ENCODE measurements at places on chromosomes 2 and 18.

DNA sequence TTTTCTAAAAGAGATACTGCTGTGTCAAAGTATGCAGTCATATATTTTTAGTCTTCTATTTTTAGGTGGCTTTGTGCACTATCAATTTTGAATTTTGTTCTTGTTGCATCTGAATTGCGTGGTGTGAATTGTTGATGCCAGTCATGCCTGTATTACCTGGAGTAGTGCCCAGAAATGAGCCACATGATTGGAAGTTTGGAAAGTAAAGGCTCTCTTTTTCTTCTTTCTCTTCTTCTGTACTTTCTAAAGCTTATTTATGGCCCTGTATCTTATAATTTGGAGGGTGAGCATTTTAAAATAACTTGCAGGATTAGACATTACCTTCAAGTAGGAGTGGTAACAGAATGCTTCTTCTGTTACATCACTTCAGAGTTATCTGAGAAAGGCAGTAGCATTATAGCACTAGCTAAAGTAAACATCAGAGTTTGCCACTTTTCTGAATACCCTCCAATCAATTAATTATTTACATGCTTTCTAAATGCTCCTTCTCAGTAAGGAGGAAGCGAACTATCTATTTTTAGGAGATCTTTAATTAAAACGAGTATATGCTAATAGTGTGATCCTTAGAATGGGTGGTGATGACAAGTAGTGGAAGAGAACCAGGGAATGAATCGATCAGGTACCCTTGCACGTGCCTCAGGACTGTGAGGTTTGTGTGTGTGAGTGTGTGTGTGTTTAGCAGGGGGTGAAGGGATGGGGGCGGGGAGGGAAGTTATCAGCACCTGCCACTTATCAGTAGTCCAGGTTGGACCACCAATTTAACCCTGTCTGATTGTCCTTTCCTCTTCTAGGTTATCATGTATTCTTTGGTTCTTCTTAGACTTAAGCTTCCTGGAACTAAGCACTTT lies 112.5 kb downstream of the MAP3K20 start:
- DNase-seq = peak; percentile 61

DNA sequence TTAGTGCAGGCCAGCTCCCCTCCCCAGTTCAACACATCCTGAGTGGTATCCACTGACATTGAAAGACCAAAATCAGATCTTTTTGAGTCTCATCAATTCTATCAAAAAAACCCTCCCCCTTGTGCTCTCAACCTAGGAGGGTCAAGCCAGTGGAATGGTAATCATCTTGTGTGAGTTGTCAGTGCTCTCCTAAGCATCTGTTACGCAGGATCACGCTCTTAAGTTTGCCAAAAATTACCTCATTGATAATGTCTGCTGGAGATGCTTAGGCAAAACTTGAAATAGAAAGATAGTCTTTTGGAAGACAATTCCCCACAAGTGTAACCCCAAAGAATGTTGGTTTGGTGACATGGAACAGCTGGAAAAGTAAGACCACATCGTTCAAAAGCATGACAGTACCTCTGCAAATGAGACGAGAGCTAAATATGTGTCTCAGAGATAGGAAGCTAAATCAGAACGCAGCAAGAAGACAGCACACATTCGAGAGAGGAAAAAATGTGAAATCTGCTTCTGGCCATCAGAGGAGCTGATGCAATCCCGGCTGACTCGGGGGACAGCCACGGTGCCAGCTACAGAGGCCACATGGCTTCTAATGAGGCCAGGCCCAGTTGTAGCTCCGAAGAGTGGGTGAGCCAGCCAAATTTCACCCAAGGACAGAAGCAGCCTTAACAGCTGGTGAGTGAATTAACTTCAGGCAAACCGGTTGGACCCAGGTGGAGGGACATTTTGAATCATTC lies 753.9 kb downstream of the RNF144A start:
- no peak for DNase-seq

DNA sequence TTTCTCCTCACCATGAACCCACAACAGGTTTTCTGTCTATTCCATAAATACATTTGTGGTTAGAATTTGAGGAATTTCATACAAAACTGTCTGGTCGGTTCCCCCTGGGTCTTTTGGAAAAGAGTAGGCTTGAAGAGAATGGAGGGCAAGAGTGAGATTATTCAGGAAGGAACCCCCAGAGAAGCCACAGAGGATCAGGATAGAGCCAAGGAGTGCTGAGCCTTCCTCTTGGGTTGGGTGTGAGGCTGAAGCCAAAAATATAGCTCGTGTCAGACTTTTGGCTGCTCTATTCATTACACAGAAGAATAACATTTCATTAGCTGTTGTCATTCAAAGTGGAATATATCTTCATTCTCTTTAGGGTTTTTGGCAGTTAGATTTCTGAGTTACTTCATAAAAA lies 45.9 kb upstream of the YES1 start:
- no peak for DNase-seq

GRCh38 chr2:68663371-68664156 lies 20.2 kb downstream of the PROKR1 start:
- DNase-seq = no peak

GRCh38 chr2:116669782-116670181 lies 1144.7 kb upstream of the DDX18 start:
- DNase-seq = no peak

DNA sequence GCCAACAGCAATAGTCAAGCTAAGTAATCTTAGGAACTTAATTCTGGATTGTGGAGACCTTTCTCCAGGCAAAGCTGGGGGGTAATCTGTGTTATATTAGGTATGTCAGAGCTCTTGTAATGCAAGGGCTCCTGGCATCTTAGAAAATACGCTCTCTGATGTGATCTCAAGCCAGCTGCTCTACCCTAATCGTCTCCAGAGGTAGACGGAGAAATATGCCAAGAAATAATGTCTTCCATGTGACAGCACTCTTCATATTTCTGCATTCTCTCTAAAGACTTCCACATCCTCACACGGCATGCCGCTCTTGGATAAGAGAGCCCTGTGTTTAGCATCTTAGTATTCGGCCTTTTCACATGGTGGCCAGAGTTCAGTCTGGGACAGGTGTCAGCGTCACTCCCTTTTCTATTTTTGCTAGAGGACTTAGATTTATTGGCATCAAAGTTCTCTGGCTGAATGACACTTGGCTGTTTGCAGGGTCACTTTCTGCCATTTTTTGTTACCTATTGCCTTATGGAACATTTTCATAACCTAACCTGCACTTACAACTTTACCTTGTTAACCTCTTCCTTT lies 25.2 kb downstream of the CAPN13 start:
- DNase-seq = no peak

DNA sequence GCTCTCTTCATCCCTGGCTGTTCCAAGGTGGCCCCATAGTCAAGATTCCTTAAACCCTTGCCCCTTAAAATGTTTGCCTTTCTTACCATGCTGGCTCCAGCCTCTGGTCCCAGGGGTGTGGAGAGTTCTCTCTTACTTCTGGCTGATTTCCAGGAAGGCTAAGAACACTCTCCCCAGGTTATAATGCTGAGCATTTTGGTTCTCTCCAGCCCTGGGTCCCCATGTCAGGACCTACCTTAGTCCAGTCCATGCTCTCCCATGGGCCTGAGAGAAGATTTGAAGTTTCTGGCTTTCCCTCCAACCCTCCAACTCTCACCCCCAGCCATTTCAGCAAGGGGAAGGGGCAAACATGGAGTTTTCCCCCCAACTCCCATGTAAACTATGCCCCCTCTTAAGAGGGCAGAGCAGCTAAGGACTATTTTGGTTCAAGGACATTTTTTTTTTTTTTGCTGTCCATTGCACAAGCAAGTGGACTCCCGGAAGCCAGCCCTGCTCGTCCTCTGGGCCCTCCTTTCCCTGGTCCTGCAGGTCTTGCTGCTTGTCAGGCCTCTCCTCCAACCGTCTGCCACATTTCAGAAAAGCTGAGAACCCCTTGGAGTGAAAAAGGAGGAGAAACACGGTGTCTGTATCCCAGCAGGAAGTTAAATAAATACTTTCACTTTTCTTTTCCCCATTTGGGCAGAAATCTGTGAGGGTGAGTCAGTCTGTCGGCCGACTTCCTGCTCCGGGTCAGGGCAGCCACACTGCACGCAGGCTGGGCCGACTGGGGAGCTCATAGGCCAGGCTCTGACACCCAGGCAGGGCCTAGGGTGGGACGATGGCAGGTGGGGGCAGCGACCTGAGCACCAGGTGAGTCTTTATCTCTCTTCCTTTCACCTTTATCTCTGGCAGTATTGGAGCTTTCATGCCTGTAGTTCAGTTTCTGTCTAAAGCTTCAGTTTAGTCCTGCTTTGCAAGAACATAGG lies at the start of gene SP140L:
Gene SP140L (plus strand): TSS at position 741 of the 965 bp plus-strand sequence. CDS start 77 bp downstream, at position 818.
- DNase-seq = peak; percentile 87

GRCh38 chr18:78716022-78716421 lies 263.6 kb upstream of the SALL3 start:
- DNase-seq = no peak

- DNase-seq = no peak
Measured at GRCh38 chr18:12722731-12723130, 19.9 kb downstream of the PSMG2 start.

GRCh38 chr2:202771741-202772460 lies 99.7 kb downstream of the ICA1L start:
- DNase-seq = no peak

- DNase-seq = peak; percentile 98
Measured at GRCh38 chr18:58223717-58224424, 179.8 kb downstream of the NEDD4L start.

GRCh38 chr2:118661179-118661578 lies 186.3 kb downstream of the EN1 start:
- DNase-seq = no peak

GRCh38 chr2:128560718-128561117 lies 242.1 kb upstream of the HS6ST1 start:
- DNase-seq = no peak

GRCh38 chr2:124649001-124649400 lies 623.9 kb downstream of the CNTNAP5 start:
- no peak for DNase-seq

DNA sequence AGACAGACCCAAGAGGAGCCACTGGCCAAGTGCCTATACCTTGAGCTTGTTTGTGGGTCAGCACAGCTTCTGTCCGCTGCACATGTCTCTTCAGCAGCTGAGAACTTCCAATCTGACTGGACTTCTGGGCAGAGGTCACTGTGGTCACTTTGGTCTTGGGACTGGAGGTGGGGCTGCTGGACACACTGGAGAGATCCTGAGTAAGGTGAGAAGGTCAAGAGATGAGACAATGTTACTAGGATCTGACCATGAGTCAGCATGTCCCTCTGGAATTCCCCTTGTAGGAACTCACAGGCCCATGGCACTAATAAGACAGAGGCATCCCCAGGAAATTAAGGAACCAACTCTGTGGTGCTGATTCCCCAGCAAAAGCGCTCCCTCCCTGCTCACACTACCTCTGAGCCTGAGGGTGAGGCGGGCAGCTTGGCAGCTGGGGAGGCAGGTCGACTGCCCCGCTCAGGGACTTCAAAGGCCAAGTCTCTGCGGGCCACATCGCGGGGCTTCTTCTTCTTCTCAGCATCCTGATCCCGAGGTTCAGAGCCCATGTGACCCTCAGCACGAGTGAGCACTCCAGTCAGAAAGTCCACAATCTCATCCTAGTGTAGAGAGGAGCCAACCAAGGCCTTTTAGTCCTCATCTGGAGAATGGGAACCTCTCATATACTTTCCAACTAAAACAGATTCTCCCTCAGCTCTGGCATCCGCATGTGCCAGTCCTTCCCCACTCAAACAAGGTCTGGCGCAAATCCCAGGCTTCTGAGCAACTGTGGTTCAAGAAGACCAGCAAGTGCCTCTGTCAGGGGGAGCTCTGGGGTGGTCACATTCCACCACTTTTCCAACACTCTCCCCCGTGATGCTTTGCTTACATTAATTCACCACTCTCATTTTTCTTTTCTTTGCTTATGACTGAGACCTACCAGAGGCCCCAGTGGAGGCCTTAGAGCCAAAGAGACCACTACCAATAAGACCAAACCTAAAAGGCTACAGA lies 29.4 kb downstream of the KANSL3 start:
- DNase-seq = peak; percentile 83

DNA sequence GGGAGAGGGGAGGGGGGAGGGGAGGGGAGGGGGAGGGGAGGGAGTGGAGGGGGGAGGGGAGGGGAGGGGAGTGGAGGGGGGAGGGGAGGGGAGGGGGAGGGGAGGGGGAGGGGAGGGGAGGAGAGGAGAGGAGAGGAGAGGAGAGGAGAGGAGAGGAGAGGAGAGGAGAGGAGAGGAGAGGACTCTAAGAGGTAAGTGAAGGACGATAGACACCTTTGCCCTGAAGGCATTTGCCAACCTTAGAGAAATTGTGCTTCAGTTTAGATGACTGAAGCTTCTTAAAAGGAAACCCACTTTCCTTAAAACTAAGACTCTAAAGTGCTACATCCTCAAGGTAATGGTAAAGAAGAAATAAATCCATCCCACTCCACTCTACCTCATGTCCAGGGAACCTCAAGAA lies 19.2 kb downstream of the GPR75 start:
- no peak for DNase-seq

- DNase-seq = no peak
Measured at GRCh38 chr2:14134771-14135170, 497.7 kb upstream of the LRATD1 start.

DNA sequence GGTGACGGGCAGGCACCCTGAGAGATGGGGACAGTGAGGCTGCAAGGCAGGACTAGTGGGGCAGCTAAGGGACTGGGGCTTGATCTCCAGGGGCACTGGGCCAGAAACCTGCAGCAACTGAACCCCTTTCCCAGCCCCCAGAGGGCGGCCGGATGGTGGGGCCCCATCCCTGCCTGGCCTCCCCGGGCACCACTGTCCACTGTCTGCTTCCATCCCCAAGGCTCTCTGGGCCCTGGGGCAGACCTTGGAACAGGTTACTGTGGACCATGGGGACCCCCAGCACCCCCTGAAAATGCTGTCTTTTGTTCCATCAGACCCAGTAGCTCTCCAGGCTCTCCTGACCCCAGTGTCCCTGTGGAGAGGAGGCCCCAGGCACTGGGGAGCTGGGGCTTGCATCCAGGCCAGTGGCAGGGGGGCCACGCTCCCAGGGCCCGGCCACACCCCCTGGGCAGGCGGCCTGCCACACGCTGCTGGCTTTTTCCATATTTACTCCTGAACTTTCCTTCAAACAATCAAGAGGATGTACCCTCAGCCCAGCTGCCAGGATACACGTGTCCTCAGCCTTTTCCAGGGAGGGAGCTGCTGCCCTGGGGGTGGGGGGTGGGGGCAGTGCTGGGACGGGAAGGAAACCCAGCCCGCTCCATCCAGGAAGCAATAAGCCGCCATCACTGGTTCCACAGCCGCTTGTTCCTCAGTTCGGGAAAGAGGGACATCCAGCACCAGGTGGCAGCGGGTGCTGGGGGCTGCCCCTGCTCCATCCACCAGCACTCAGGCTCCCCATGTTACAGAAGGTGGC lies 102.3 kb upstream of the ODC1 start:
- no peak for DNase-seq

DNA sequence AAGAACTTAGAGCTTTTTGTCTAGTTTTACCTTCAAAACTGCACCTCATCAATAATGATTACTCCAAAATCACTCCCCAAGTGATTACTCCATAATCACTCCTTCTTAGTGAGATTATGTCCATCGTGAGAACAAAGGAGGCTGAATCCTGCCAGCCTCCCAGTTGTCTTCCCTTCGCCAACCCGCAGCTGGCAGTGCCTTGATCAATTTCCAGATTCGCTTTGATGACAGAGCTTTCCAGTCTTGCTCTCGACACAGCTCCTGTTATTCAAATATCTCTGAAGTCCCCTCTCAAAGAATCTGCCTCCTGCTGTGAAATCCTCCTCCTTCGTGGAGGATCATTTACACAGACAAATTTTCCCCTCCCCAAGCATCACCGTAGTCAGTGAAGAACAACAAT lies 237.7 kb downstream of the EIPR1 start:
- DNase-seq = no peak

- no peak for DNase-seq
Measured at GRCh38 chr2:181910028-181910831, 18.7 kb downstream of the ITPRID2 start.

- no peak for DNase-seq
Measured at GRCh38 chr2:88841224-88841929, 149.9 kb downstream of the RPIA start.
